SHP77 treated with DMSO at 0.1 percent for 48 hours (cell line): ENCODE measurements at places on chromosomes 6 and 20.

DNA sequence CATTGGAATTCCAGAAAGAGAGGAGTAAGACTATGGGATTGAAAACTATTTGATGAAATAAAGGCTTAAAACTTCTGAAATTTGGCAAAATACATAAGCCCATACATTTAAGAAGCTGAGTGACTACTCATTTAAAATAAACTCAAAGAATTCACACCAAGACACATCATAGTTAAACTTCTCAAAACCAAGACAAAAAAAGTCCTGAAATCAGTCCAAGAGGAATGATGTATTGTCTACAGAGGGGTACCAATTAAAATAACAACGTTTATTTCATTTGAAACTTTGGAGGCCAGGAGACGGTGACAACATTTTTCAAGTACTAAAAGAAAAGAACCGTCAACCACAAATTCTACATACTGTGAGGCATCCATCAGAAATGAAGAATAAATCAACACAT is 841.4 kb upstream of the MAP3K7 start:
- DNase-seq: no peak

DNA sequence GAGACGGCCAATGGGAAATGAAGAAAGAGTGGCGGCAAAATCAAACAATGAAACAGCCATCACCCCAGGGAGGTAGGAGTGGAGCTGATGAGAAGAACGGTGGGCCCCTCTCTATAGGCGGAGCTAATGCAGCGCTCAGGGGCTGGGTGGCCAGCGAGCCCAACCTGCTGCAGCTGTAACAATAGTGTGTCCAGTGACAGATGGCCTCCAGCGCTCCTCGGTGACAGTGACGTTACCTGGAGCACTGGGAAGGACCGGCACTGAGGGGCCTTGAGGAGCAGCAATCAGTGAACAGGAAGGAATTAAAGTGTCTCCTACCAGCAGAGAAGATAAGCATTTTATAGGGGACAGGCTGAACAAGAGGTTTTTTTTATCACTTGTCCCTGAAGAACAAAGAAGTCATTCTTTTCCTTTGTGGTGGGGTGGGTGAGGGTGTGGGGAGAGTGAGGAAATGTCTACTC is 81.6 kb downstream of the FOXA2 start:
- peak; percentile 92 for DNase-seq

- DNase-seq: no peak
These were observed 335.2 kb downstream of the KHDRBS2 start for GRCh38 chr6:61950811-61951210.

- no peak for DNase-seq
These were observed 81.3 kb upstream of the NT5E start for GRCh38 chr6:85368631-85369030.

GRCh38 chr6:119142041-119142440 is 63.6 kb upstream of the FAM184A start:
- no peak for DNase-seq

DNA sequence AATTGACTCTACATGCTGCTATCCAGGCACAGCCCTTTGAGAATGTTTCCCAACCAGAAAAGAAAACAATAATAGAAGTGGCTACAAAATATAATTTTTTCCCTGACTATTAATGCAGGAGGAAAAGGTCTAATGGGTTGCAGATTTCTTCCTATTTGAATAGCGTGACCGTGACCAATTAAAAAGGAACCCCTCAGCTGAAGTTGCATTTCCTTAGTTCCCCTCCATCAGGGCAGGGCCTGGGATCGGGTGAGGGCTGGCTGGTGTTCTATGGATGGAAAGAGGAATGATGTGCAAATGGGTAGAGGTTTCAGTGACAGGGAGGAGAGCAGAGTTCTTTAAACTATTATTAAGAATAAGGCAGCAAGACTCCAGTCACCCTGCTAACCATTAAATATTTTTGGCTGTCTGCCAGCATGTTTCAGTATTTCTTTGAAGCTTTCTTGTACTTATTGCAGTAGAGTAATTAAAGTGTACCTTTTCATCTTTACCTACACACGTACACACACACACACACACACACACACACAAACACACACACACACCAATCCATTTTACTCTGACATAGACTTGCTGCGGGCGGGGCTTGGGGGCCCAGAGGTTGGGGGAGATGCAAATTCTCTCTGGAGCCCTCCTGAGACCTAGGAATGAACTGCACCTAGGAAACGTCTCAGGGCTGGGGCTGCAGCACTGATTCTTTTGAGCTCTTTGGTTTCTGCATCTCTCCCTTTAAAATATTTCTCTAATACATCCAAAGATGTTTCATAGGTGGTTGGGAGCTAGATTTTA is 154.8 kb upstream of the SLC35B3 start:
- no peak for DNase-seq

DNA sequence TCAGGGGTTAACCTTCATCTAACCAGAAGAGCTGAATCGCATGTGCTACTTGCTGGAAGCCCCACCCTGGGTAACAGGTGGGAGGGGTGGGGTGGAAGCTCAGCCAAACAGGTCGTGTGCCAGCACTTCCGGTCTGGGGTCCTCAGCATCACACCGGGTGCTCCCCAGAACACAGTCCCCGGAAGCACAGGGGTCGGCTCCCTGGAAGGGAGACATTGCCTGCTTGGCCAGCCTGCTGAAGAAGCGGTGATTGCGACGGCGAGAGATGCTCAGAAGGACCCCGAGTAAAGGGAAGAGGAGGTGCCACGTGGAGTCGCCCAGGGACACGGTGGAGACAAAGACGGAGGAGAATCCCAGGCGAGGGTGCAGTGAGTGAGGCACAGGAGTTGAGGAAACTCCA is 36.5 kb downstream of the MYT1 start:
- DNase-seq: no peak

- no peak for DNase-seq
These were observed 23.1 kb downstream of the HM13 start for GRCh38 chr20:31537116-31537871.

DNA sequence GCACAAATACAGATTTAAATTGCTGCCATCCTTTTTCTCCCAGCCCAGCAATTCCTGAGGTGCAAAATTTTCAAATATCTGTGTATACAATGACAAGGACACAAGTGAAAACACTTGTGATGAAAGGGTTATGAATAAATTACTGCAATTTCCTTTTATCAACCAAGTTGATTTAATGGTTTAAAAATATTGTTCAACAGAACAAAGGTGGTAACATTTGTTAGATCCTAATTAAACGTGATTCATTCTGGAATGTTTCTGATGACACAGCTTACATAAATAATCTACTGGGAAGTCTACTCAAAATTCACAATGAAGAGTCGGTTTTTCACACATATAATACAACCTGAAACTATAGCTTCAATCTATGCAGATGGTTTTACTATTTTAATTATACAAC is 17.1 kb downstream of the B4GALT5 start:
- DNase-seq: no peak

GRCh38 chr6:163207431-163208383 is 206.8 kb upstream of the QKI start:
- no peak for DNase-seq

DNA sequence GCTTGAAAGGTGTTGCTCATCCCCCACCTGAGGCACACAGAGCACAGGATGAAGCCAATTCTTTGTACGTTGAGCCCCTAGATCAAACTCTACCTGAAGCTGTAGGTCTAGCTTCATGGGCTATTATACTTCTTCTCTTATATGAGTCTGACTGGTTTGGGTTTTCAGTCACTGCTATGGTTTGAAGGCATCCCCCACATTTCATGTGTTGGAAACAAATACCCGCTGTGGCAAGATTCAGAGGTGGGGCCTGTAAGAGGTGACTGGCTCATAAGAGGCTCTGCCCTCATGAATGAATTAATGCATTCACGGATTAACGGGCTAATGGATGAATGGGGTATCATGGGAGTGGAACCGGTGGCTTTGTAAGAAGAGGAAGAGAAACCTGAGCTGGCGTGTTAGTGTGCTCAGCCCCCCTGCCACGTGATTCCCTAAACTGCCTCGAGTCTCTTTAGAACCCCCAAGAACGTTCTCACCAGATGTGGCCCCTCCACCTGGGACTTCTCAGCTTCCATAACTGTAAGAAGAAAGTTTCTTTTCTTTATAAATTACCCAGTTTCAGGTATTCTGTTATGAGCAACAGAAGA is 39.2 kb downstream of the PREX1 start:
- DNase-seq: no peak

DNA sequence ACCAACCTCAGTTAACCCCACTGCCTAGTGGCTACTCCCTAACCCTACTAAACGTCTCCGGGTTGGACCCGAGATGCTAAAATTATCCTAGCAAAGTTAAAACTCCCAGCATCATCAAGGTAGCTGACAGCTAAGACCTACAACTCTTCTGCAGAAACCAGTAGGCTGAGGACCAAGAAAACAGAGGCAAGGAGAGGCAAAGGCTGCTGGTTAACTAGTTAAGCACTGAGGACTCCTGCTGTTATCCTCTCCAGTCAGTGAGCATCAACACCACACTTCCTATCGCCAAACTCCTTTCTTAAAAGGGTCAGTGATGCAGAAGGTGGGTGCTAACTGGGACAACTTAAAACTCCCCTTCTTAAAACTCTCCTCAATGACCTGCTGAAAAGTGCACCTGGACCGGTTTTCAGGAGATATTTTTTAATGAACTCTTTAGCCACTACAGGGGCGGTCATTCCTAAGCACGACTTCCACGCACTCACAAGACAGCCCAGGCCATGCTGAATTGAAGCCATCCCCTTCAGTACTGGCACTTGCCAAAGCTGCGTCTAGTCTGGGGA is 1.7 kb downstream of the TRERF1 start:
- no peak for DNase-seq

DNA sequence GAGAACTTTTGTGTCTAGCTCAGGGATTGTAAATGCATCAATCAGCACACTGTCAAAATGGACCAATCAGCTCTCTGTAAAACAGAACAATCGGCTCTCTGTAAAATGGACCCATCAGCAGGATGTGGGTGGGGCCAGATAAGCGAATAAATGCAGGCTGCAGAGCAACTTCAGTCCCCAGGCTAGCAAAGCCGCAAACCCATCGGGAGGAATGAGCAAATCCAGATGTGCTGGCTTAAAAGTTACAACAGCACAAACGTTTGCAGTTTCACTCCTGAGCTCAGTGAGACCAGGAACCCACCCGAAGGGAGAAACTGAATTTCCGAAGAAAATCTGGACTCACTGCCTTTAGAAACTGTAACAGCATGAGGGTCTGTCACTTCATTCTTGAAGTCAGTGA is 21.9 kb upstream of the MBOAT1 start:
- DNase-seq: no peak

DNA sequence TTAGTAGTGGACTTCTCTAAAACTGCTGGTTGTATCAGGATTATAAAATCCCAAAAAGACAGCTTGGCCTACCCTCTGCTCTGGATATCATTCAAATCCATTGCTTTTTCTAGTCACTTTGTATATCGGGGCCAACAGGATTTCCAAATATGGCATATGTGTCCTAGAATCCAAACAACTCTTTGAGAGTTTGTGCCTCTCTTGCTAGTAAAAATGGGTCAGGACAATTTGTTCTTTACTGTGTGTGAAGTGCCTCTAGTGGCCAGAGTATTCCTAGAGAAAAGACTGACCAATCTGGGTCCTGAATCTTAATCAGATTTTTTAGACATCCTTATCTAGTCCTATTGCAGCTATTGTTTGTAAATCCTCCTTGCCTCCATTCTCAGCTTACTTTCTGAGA is 33.5 kb upstream of the MANEA start:
- no peak for DNase-seq

- no peak for DNase-seq
These were observed 56.3 kb downstream of the FOXO3 start for GRCh38 chr6:108616973-108617372.

GRCh38 chr20:21571841-21572690 is 58.2 kb upstream of the NKX2-2 start:
- DNase-seq: peak; percentile 31

- no peak for DNase-seq
These were observed 14.2 kb downstream of the TXLNB start for GRCh38 chr6:139277587-139277986.

DNA sequence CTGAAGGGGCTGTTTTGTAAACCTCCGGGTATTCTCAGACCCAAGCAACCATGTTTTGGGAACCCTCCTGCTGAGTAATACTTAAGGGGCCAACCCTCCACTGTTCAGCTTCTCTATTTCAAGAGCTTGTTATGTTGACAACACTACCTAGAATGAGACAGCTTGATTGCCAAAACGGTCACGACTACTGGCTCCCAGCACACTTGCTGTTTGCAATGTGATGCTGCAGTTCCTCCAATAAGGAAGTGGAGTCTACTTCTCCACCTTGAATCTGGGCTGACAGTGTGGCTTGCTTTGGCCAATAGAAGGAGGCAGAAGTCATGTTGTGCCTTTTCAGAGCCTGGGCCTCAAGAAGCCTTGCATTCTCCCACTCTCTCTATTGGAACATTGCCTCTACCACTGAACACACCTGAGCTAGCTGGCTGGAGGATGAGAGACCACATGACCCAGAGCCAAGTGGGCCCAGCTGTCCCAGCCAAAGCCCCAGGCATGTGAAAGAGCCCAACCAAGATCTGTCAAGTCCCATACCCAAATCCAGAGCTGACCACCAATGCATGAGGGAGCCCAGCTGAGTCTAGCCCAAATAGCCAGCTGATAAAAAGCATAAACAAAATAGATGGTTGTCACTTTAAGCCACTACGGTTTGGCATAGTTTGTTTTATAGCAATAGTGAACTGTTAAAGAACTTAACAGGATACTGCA is 108.0 kb downstream of the PRND start:
- no peak for DNase-seq

GRCh38 chr6:23445157-23445710 is 680.8 kb upstream of the NRSN1 start:
- no peak for DNase-seq

DNA sequence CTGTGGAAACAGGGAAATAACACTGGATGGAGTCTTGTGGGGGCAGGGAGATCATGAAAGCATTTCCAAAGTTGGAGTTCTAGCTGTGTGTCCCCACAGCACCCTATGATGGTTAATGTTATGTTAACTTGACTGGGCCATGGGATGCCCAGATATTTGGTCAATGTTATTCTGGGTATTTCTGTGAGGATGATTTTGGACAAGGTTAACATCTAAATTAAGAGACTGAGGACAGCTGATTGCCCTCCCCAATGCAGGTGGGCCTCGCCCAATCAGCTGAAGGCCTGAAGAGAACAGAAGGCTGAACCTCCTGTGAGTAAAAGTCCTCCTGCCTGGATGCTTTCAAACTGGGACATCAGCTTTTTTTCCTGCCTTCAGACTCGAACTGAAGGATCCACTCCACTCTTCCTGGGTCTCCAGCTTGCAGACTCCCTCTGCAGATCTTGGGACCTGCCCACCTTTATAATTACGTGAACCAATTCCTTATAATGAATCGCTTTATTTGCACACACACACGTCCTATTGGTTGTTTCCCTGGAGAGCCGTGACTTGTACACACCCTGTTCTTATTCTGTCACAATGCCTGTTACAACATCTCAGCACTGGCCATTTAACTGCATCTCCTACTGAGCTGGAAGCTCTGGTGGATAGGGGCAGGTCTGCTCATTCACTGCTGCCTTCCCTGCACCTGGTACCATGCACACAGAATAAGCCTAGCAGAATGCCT is 99.5 kb upstream of the IYD start:
- DNase-seq: no peak

GRCh38 chr20:48706116-48706656 is 121.6 kb downstream of the PREX1 start:
- DNase-seq: no peak

- DNase-seq: no peak
These were observed 244.3 kb upstream of the ASCC3 start for GRCh38 chr6:101125380-101125971.

GRCh38 chr6:107820338-107821261 is 3.5 kb downstream of the SCML4 start:
- DNase-seq: no peak
